ENCODE measurements at places on chromosomes 13 and 19.

- DNase-seq, result no peak
Observed at GRCh38 chr19:5580161-5580571, 12.4 kb upstream of the TINCR start.

GRCh38 chr19:16585094-16585801, 13.0 kb upstream of the SLC35E1 start:
- DNase-seq, result no peak

GRCh38 chr19:39415111-39416046, 2.9 kb downstream of the PLEKHG2 start:
- no peak for DNase-seq

- no peak for DNase-seq
Observed at GRCh38 chr13:80604098-80604497, 263.2 kb upstream of the SPRY2 start.

GRCh38 chr19:6797646-6798045, 25.1 kb downstream of the VAV1 start:
- no peak for DNase-seq

GRCh38 chr13:98279473-98280175, 102.6 kb upstream of the RNF113B start:
- DNase-seq, result no peak

DNA sequence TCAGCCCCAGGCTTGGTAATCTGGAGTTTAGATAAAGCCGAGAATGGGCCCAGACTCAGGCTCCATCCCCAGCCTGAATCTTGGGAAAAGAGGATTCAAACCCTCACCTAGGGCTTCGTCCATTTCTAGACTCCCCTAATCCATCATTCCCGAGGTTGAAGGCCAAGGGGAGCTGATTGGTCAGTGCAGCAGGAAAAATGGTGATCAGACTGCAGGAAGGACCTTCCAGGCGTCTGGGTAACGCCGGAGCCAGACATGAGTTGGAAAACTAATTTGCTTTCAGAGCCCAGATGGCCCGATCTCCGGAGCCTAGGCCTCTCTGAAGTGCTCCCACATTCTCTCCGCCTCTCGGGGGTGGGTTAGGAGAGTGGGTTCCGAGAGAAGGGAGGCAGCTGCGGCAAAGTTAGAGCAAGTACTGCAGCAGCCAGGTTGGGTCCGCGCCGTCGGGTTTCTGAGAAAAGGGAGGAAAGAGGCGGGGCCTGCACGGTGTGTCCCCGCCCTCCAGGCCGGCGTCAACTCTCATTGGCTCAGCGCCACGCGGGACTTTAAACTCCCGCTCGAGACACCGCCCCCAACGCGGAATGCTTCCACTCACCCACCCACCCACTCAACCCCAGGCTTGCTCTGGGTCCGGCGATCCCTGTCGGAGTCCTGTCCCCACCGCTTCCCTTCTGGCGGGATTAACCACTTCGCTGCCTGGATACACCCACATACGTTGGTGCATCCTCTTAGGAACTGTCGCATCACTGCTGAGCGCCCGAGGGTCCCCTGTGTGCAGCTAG, 788 bp upstream of the RTBDN start:
- no peak for DNase-seq

- DNase-seq, result peak; percentile 67
Observed at GRCh38 chr19:41327576-41328156, 17.7 kb downstream of the CCDC97 start.

DNA sequence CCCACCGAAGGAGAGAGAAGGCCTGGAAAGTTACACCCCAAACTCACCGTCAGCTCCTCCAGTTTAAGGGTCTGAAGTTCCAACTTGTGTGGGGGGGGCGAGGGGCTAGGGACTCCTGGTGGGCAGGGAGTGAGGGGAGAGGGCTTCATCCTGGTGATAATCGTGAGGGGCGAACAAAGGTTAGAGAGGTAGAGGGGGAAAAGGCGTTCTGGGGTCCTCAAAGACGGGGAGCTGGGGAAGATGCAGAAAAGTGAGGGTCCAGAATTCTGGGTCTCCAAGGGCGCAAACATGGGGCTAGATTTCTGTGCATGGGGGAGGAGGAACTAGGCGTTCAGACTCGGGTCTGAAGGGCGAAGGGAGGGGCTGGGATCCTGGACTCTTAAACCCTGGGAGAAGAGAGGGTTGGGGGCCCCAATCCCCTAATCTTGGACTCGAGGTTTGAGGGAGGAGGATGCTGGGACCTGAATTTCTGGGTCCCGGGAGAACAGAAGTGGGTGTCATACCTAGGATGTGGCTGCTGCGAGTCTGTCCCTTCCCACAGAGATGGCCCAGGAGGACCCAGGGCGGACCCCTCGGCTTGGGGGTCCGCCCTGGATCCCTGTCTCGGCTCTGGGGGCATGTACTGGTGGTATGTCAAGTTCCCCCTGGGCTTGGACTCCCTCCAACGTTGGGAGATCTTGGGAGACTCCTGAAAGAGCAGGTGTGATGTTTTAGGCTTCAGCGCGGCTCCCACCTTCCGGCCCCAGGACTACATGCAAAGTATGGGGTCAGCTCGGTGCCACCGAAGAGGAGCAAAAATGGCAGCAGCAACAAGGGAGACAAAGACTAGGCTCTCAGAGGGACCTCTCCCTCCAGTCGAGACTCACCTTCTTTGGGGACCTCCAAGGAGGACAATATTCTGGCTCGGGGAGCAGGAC, 4.5 kb downstream of the MAMSTR start:
- DNase-seq, result no peak

- no peak for DNase-seq
Observed at GRCh38 chr13:27347211-27347772, 76.7 kb downstream of the RASL11A start.

GRCh38 chr19:28519952-28520861, 692.7 kb downstream of the UQCRFS1 start:
- no peak for DNase-seq

DNA sequence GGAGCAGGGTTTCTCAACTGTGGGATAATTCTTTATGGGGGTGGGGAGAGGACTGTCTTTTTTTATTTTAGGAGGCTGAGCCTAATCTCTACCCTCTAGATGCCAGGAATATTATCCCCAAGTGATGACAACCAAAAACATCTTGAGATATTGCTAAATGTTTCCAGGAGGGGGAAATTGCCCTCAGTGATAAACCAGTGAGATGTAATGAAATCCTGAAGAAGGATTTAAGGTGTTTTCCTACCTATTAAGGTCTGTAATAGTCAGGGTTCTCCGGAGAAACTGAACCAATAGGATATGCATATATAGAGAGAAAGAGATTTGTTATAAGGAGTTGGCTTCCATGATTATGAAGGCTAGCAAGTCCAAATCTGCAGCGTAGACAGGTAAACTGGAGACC, 208.3 kb upstream of the MIR17HG start:
- no peak for DNase-seq

- DNase-seq, result peak; percentile 25
Observed at GRCh38 chr19:19185853-19186740, 5.9 kb downstream of the BORCS8 start.

DNA sequence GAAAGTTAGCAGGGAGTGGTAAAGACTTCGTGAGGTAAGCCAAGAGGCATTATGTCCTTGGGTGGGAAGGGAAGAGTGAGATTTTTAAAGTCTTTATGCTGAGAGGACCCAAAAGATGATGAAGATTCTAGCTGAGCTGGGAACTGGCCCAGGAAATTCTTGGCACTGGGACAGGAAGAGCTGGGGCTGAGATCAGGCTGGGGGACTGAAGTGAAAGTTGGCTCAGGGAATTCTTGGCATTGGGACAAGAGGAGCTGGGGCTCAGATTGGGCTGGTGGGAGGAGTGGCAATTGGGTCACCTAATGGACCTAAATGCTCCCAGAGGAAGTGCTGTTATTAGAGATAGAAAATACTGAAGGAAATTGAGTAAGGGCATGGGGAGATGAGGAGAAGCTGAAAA, 8.8 kb downstream of the SCEL start:
- DNase-seq, result no peak

DNA sequence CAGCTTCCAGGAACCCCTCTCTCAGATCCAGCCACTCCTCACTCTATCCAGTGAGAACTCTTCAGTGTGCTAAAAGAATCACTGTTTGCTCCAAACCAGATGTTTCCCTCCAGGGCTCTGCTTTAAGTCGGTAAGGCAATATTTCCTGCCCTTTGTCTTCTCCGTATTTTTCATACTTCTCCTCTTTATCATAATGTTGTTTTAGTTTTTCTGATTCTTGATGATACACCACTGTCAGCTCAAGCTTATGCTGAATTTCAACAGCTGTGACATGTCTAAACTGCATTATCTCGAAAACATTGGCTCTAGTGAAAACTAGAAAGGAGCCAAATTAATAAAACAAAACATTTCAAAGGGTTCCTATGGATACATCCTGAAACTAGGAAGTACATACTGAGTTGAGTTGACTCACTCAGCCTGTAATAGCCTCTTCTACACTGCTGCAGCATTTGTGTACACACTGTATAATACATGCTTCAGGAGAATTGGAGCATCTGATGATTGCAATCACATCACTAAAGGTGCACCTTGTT, 39.8 kb downstream of the GPR180 start:
- no peak for DNase-seq

GRCh38 chr19:35491836-35492360, 1.6 kb upstream of the KRTDAP start:
- DNase-seq, result no peak

GRCh38 chr13:63156816-63157215, 1741.2 kb upstream of the PCDH20 start:
- DNase-seq, result no peak

DNA sequence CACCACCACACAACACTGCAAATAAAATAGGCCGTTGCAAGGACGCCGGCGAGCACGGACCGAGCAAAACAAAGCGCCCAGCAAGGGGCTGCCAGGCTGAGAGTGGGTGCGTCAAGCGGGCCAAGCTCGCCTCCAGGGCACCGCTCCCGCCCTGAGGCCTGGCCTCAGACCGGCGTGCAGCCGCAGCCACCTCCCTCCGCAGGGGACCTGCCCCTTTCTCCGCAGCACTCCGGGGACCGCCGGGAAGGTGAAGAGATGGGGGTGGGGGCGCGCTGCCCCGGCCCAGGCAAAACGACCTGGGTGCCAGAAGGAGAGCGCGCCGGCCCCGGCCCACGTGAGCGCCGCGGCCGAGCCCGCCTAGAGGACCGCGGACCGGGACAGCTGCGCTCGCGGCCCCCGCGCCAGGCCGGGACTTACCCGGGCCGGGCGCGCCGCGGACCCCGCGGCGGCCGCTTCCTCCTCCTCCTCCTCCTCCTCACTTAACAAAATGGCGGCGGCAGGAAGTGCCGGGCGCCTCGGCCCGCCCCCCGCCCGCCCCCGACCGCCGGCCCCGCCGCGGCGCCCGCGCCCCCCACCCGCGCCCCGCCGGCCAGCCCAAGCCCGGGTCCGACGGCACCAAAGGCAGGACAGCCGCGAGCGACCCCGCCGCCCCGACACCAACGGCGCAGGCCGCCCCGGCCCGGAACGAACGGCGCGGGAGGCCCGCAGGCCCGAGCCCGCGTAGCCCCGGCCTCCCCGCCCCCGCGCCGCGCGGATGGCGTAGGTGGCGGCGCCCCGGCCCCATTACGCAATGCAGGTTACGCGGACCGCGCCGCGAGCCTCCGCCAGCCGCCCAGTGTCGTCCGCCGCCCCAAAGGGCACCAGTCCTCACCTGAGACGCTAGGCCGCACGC, 674 bp downstream of the BRD4 start:
- DNase-seq, result no peak

DNA sequence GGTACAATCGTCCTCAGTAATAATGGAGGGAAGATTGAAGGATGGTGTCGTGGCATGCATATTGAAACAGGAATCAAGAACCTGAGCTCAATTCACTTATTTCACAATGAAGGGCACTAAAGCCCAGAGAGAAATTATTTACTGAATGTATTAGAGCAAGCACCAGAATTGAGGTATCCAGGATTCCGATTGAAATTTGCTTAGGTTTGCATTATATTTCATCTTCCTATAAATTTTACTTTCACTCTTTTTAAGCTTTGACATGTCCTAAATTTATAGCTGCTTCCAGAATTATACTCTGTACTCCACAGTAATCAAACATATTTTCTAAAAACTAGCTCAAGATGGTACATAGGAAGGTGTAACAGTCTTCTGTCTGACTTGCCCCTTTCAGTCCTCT, 454.9 kb upstream of the HTR2A start:
- DNase-seq, result no peak

GRCh38 chr13:95656386-95657015, 12.0 kb upstream of the DZIP1 start:
- no peak for DNase-seq

GRCh38 chr13:88434953-88435352, 763.8 kb downstream of the SLITRK5 start:
- no peak for DNase-seq

GRCh38 chr13:78239714-78240113, 321.1 kb upstream of the EDNRB start:
- DNase-seq, result no peak

- no peak for DNase-seq
Observed at GRCh38 chr19:49502866-49503581, 6.8 kb downstream of the RPS11 start.

- peak; percentile 15 for DNase-seq
Observed at GRCh38 chr19:51166846-51167490, 24.9 kb downstream of the SIGLEC7 start.

GRCh38 chr19:57363688-57364181, 384 bp downstream of the TRAPPC2B start:
- no peak for DNase-seq

DNA sequence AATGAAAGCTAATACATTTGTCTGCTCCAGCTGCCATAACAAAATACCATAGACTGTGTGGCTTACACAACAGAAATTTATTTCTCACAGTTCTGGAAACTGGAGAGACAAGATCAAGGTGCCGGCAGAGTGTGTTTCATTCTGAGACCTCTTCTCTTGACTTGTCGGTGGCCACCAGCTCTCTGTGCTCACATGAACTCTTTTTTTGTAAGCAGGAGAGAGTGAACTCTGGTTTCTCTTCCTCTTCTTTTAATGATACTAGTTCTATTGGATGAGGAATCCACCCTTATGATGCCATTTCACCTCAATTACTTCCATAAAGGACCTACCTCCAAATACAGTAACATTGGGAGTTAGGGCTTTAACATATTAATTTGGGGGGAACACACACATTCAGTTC, 11.7 kb downstream of the KCTD12 start:
- no peak for DNase-seq

DNA sequence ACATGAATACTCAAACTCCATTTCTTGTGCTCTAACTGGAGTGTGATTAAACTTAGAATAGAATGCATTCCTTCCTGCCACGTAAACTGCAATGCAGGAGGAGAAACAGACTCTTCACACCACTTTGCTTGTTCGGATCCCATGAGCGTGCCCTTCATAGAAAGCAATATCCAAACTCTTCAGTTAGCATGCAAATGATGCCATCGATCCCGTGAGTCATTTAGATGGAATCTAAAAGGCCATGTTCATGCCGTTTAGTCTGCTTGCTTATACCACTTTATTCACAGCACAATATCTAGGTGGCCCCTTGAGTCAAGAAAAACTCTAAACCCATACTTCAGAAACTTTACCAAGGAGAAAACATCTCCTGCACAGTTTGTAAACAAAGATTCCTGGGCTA, 225.8 kb downstream of the OXGR1 start:
- DNase-seq, result no peak

DNA sequence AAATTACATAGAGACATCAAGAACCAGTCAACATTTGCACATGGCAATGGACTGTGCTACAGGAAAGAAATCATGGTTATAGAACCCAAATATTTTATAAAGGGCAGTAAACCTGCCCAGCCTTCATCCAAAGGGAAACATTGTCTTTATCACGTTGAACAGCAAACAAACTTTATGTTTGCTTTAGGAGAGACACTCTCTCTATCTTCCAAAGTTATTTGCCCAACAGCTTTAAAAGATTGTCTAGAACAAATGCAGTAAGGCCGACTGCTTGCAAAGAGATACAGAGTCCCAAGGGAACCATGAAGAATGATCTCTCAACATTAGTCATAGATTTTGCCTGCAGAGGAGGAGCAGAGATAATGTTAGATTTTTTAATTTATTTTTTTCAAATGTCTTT, 1323.5 kb upstream of the SLC10A2 start:
- no peak for DNase-seq

- DNase-seq, result no peak
Observed at GRCh38 chr19:6564393-6564792, 26.6 kb downstream of the CD70 start.

All from activated CD8-positive, alpha-beta memory T cell treated with anti-CD3 and anti-CD28 coated beads for 1 hour (primary cell).